ENCODE measurements at places on chromosomes 2 and 18. TPM values are rescaled to one million over a fixed set of nuclear protein-coding genes. Genes with fewer than 3 reads are reported as not detected.

The GAL3ST2 gene
- not detected for total RNA-seq

The CDH7 gene
- not detected for total RNA-seq

The PLEKHA3 gene
- 15.7 TPM for total RNA-seq

The ATP6V1B1 gene
- total RNA-seq: 2.2 TPM

The IL1B gene
- total RNA-seq: 0.32 TPM

GRCh38 chr2:27016801-27017325 is 15.9 kb upstream of the TMEM214 start:
- no peak for DNase-seq

DNA sequence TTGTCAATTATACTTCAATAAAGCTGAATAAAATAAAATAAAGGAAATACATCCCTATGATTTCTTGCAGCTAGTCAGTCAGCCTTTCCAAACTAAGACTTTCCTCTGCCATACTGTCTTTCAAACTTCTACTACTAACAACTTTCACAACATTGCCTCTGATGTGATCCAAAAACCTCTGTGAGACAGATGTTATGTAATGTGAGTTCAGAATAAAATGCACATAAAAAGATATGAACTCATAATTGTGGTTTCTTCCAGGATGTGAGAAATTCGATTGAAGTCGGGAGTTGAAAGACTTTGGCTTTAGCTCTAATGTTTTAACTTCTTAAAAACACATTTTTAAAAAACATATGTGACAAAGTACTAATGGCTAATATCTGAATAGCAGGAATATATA is 98.7 kb downstream of the PIGN start:
- no peak for DNase-seq

DNA sequence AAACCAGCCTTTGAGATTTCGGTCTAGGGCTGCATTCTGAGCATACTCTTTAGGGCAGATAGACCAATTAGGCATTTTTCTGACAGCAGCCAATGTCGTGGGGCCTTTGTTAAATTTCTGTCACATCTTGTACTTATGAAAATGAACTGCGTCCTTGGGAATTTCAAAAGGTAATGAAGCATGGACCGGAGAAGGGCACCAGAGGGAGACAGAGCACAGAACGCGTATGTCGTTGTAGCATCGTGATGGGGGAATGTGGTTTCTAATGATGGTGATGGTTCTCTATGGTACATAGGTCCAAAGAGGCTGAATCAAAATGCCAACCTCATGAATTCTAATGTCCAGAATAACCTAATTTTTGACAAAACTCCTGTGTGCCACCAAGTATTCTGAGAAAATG is 483.9 kb upstream of the CRIM1 start:
- DNase-seq: no peak

- no peak for DNase-seq
Observed at GRCh38 chr2:182144776-182145165, 159.1 kb downstream of the PPP1R1C start.

DNA sequence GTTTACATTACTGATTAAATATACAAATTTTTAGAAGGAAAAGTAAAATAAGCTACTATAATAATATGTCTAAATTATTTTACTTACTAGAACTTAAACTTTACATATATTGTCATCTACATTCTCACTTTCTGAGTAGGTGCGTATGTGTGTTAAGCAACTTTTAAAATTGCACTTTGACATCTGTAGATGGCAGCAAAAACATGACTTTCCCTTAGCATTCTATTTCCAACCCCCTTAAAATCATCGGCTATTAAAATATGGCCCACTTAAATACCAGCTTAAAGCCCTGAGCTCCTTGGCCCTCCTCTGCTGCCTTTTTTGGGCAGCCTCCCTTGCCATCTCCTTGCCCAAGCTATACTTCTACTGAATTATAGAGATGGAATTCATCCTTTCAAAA is 78.0 kb downstream of the UPP2 start:
- no peak for DNase-seq

DNA sequence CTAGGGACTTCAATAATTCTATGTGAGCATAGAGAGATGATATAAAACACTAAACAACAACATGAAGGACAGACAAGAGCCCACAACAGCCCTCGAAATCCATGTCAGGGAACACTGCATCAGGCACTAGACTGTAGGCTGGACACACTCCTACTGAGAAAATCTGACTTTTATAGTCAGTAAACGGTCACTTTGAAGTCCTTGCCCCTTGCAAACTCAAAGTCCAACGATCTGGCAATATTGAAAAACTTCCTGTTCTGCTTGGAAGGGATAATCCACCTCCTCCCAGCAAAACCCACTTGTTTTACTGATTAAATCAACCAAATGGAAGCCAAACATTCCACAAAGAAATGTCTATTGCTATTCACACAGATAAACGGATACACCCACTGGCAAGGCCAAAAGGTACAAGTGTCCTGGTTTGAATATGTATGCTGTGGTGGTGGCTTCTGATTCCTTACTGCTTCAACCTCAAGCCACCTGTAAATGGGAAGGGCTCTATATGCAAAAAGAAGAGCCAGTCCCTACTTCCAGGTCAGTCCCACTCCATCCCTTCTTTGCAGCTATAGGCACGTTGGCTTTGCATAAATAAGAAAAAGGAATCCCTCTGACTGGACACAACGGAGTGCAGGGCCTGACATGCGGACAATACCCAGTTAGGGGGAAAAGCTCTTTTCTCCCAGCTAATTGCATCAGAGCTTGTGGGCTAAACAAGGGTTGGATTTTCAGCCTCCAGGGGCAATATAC is 56.6 kb downstream of the STK39 start:
- DNase-seq: no peak

All from pancreas (tissue), 10 donors.